Activated T-helper 1 cell treated with anti-CD3 and anti-CD28 coated beads, Interleukin-2, amount 50 U/mL, for 16 hours (primary cell): ENCODE measurements at places on chromosomes 12 and 14.

DNA sequence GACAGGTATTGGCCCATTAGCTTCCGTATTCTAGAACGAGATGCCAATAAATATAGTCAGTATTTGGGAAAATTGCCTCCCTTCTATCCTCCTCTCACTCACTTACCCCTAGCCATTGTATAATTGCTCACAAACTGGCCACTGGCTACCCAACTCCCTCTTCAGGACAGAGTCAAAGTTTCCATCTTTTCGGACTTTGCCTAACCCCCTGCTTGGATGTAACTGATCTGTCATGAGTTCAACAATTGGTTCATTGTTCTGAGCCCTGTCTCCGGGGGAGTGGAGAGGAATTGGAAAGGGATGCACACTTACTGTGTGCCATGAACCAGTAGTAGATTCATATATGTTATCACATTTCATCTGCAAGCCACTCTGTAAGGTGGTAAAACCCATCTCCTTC, 12.2 kb downstream of the MYRFL start:
- no peak for DNase-seq

GRCh38 chr14:99475660-99476059, 5.0 kb downstream of the SETD3 start:
- DNase-seq: no peak

GRCh38 chr12:80121661-80122060, 22.3 kb downstream of the OTOGL start:
- DNase-seq: no peak

DNA sequence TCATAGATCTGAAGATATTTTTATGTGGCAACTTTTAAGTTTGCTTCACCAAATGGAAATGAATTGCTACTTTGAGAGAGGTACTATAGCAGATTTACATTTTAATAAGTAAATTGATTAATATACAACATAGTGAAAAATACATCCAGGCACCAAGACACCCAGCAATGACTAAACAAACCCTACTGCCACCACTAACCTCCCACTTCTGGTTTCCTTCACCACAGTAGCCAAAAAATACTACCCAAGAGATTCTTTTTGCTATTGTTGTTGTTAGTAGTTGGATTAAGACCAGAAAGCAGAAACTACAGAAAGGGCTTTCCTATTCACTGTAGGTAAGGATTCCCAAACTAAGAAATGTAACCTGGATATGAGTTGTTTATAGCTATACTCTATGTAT, 54.1 kb downstream of the COCH start:
- no peak for DNase-seq

GRCh38 chr12:15334225-15334624, 11.9 kb downstream of the PTPRO start:
- DNase-seq: no peak

DNA sequence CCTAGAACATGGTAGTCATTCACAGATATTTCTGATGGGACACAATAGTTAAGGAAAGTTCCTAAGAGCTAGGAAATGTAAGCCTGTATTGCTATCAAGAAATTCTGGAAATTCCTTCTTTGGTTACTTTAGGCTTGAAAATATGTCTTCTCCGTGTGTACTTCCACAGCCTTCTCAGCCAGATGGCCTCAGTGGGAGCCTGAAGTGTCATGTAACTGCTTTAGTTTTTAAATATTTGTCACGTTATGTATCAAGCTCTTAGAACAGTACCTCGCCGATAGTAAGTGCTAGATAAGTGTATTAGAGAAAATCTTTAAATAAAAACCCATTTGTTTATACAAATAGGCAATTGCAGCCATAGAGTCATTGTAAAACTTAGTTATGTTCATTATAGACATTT, 95.6 kb downstream of the DERA start:
- DNase-seq: no peak

DNA sequence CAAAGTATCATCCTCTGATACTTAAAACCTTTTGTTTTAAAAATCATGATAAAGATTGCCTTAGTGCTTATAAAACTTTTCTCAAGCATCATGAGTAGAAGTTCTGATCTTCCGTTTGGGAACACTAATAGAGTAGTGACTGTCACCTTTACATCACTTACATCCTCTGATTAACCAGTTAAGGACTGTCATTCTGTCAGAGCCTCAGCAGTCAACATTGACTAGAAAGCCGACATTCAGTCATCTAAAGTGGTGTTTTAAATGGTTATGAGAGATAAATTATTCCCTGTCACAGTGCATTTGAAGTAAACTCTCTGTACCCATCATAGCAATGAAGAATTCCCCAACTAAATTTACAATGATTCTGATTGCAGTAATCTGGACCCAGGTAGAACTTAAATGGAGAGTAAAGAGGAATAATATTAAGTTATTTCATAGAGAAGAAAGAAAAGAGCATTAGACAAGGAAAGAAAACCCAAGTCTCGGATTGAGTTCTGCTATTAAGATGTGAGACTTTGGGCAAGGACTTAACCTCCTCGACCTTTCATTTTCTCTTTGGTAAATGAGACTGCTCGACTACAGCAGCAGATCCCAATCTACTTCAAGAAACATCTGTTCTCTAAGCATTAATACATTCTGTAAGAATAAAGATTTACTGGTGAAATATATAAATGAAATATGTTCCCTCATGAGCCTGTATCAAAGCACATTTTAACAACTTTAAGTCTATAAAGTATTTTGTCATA, 563.9 kb upstream of the LMO3 start:
- no peak for DNase-seq

DNA sequence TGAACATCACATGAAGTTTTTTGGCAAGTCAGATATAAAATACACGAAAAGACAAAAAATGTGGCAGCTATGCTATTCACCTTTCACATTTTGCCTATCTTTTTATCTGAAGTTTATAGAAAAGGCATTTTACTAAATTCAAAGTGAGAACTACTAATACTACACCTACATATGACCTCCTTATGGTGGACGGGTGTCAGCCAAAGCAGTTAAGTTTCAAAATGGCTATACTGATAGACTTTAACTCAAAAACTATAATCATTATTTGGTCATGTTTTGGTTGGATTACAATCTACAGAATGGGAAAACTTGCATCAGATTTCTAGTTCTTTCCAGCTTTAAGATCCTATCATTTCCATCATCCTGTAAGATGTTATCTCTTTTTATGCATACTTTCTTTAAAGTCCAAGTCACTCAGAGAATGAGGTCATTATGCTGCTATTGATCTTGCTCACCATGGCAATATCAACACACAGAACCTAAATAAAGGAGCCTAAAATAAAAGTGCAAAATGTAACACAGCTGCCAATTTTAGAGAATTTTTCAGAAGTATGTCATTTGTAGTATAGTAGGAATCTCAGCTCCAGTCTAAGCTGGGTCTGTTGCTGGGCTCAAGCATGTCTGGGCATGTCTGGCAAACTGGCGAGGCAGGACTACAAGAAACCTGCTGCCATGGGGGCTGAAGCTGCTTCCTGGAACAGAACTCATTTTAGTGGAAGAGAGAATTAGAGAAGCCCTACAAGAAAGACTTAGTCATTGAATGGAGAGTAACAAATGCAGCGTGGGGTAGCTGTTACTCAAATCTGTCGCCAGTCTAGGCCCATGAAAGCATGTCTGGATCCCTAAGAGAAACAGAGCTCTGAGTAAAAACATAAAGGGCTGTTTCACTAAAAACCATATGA, 7.6 kb upstream of the AEBP2 start:
- no peak for DNase-seq

- no peak for DNase-seq
Measured at GRCh38 chr14:106067935-106068334, 541.6 kb downstream of the TMEM121 start.

DNA sequence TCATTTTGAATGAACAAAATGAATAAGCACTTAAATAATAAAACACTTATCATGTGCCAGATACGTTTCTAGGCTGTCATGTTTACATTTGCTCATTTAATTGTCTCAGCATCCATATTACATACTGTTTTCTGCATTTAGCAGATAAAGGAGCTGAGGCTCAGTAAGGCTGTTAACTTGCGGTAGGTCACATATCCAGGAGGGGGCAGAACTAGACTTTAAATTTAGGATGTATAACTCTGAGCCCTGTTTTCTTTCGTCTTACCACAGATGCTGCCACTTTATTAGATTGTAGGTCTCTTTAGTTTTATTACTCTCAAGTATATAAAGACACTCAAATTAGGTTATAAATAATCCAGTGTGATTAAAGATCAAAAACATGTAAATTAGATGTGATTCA, 17.7 kb downstream of the IRAK4 start:
- DNase-seq: no peak

- DNase-seq: peak; percentile 15
Measured at GRCh38 chr12:123389560-123390351, 5.8 kb downstream of the KMT5A start.

DNA sequence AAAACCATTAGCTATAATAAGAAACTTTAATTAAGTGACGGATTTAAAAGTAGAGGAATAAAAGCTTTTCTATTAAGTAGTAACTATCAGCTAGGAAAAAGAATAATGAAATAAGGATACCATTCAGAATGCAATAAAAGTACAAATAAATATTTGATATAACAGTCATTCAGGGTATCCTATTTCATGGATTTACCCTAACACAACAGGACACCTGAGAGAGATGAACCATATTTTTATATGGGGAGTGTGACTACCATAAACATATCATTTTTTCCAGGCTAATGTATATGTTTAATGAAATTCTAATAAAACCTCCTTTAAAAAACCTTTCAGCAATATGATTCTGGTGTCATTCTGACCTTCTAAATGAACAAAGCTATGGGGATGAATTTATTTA, 393.8 kb downstream of the SNAPC1 start:
- no peak for DNase-seq

DNA sequence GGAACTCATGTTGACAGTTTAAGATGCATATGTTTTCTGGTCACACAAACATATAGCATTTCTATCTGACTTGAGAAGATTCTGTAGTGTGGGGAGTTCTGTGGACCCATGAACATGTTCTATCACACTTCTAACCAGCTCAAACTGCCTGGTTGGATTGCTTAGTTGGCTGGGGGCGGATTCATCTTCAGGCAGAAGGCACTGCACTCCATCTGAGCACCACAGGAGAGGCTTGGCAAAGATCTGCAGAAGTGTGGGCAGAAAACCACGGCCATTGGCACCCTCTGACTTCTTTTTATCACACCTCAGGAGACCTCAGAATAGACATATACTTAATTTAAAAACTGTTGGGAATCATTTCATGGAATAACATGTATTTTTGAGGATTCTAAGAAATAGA, 68.5 kb downstream of the LIN7A start:
- DNase-seq: no peak

GRCh38 chr12:124814741-124815613, 48.7 kb downstream of the SCARB1 start:
- DNase-seq: no peak

DNA sequence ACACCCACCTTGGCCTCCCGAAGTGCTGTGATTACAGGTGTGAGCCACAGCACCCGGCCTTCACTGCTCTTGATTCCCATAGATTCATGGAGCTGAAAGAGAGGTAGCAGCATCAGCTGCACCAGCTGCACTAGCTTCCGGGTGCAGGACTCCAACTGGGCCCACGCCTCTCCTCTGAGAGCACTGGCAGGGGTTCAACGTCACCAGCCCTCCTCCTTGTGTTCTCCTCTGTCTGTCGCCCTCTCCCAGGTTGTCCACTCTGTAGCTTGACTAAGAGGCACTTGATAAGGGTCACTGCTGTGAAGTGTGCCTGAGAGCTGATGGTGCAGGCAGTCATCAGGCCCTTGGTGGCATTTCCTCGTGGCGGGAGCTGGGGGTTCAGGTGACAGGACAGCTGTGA, 28.3 kb downstream of the MLXIP start:
- no peak for DNase-seq

GRCh38 chr14:90609376-90609775, 206.9 kb downstream of the TTC7B start:
- DNase-seq: no peak

DNA sequence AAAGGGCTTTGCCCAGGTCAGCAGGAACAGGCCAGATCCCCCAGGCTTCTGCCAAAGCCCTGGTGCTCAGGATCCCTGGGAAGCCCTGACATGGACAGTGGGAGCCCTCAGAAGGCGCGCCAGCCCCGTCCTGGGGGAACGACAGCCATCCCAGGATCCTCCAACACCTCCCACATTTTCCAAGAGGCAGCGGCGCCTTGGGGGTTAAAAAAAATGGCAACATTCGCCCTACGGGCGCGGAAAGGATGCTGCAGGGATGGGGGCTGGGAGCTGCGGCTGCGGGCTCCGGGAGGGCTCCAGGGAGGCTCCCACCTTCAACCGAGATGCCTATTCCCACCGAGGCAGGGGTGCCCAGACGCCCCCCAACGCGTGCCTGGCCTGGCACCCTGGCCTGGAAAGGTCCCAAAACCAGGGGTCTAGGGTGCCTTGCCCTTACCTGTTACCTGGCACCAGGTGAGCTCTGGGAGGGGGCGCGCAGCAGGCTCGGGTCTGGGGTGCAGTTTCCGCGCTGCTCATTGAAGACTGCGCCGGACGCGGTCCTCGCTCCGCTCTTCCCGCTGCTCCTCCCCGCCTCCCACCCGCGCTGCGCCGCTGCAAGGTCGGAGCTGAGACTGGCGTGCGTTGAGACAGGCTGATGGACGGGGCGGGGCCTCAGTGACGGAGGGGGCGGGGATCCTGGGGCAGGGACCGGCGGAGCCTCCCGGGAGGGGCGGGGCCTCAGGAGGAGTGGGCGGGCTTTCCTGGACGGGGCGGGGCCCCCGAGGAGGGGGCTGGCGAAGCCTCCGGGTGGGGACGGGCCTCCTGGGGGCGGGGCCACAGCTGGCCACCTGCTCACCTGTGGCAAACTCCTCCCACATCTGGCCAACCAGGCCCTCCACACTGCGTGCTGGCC, at the start of gene ABCB9:
TSS of gene ABCB9 (minus strand) at position 613 of the 892 bp plus-strand sequence. CDS start 6,228 bp downstream, outside the sequence.
- DNase-seq: peak; percentile 91

DNA sequence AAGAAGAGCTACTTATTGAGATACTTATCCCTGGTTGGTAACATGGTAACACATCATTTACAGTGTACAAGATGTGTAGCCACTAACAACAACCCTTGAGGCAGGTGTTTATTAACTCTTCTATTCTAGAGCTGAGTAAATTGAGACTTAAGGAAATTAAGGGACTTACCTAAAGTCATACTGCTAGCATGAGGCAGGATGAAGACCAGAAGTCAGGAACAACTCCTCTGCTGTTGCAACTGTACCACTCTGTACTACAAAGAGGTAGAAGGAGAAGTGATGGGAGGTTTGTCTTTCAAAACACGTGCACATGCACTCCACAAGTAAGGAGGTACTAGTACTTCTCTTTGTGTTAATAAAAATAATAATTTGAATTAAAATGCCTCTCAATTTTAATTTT, 79.9 kb downstream of the LLPH start:
- DNase-seq: no peak

- no peak for DNase-seq
Measured at GRCh38 chr12:112218150-112218549, 92.8 kb downstream of the TRAFD1 start.

GRCh38 chr12:28167981-28168485, 22.2 kb upstream of the CCDC91 start:
- DNase-seq: no peak

GRCh38 chr14:99792551-99793212, 531 bp upstream of the EML1 start:
- DNase-seq: no peak

- no peak for DNase-seq
Measured at GRCh38 chr12:88634008-88634407, 53.7 kb upstream of the KITLG start.
